ENCODE measurements at places on chromosomes 1 and 21. TPM values are rescaled to one million over a fixed set of nuclear protein-coding genes. Genes with fewer than 3 reads are reported as not detected.
A peak's percentile ranks its signal among the peaks of the same experiment; 100 is the strongest.

- no peak for DNase-seq
Measured at GRCh38 chr1:211641942-211642341, 33.5 kb downstream of the NEK2 start.

DNA sequence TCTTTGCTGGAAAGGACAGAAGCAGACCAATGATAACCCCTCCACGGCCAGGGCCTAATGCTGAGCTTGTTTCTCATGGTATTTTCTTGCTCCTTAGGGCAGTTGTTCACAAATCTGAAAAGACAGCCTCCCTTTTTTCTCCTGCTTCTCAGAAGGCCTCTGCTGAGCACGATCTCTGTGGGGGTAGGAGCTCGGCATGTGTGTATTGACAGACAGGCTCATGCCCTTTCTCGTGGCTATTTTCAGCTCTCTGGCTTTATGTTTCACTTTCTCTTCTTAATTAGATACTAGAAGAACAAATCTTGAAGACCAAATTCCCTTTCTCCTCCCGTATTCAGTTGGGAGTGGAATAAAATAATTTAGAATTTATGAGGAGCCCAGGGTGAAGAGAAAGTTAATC, 768 bp upstream of the RIIAD1 start:
- DNase-seq, result peak; percentile 48

- DNase-seq, result no peak
Measured at GRCh38 chr21:36247316-36248010, 72.5 kb upstream of the MORC3 start.

DNA sequence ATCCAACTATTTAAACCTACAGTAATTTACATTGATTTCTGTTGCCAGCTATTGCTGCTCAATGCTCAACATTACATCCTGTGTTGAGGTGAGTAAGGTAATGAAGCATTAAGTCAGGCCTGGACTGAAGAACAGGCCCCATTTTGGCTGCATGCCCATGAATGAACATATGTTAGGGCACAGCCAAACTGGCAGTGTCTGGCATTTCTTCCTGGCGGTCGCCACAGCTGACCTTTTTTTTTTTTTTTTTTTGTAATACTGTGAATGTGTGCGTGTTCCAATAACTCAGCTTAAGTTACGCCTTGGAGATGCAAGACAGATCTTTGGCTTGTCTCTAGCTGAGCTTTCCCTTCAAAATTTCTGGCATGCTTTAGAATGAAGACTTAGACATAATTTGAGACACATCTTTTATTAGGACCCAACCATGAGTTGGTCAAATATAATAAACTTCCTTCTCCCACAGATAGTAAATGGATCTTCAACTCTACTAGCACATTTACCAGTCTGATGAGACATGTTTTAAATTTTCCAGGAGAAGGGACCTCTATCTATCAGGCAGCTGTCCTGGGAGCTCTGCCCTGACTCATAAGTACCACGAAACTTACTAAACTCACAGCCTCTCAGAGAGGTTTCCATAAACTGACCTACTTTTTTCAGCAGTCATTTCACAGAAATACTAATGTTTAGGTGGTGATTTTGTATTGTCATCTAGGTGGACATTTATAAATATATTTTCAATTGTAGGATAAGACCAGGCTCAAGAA, 341.1 kb upstream of the RUNX1 start:
- no peak for DNase-seq

DNA sequence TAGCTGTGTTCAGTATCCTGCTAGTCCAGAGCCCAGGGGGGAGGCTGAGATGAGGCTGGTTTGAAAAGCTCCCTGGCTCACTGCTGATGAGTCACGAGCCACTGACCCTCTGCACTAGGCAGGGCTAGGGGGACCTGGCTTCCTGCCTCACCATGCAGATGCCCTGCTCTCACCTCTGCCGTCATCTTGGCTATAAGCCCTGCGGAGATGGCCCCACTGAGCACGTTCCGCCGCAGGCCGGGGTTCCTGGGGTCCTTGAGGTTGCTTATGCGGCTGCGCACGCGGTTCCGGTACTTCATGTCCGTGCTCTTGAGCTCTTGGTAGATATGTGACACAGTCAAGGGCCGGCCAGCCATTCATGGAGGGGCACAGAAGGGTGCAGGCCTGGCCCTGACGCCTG, 24.1 kb upstream of the ZNF436 start:
- DNase-seq, result peak; percentile 79

DNA sequence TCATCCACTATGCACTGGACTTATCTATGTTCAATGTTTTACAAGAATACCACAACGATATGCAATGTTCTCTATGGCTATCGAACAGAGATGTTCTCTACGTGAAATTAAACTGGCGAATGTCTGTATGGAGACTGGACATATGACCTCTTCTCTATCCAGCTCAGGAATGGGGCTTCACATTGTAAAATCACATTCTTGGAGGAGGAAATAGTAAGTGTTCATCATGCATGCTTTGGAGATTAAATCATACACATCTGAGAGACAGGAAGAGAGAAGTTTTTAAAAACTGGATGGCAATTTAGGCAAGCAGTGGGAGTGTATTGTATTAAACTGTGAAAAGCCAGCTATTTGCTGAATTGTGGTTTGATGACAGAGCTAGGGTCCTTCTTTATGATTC, 47.9 kb upstream of the RGL1 start:
- no peak for DNase-seq

DNA sequence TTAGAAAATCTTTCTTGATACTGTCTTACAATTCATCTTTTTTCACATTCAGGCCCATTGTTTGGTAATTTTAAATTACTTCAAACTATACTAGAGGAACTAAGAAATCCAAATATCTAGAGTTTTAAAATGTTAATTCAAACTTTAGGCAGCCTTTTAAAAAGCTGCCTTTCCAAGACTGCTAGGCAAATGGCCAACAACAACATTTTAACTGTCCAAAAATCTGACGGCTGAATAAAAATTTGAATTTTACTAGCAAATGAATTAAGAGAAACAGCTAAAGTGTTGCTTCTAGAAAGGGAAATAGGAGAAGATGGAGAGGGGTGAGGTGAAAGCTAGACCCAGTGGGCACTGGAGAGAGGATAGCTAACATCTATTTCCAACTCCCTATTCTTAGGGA, 17.2 kb downstream of the DPYD start:
- no peak for DNase-seq

- no peak for DNase-seq
Measured at GRCh38 chr1:214967865-214968575, 114.5 kb upstream of the KCNK2 start.

DNA sequence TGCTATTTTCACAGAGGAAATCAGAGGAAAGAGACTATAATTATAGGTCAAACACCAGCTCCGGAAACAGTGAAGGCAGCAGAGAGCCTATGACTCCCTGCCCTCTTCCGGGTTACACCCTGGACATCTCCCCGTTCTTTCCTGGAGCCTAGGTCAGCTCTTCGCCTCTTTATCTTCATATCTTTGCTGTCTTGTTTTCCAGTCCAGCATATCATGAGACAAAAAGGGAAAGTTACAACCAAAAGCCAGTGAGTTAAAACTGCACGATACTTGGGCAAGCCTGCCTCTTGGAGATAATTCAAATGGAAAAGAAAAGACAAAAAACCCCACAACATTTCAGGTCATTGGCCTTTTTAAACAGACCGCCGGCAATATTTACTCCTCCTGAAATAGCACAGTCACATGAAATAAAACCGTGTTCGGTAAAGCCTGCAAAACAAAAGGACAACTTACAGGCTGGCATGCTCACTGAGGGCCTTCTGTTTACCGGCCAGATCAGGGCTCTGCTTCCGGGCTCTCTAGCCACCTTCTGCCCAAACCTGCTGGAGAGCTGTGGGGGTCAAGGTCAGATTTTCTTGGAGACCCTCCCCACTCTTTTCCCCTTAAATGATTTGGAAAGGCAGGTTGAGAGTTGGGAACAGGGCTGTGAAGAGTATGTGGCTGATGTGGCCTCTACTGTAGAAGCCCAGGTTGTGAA, 42.8 kb upstream of the PPP2R5A start:
- DNase-seq, result no peak

GRCh38 chr21:41707231-41707959, 59.5 kb downstream of the RIPK4 start:
- DNase-seq, result no peak

GRCh38 chr1:30742300-30742962, 15.1 kb downstream of the LAPTM5 start:
- no peak for DNase-seq

- DNase-seq, result no peak
Measured at GRCh38 chr1:109369167-109369746, 28.5 kb downstream of the SORT1 start.

- DNase-seq, result no peak
Measured at GRCh38 chr1:178581351-178582303, 68.7 kb downstream of the TEX35 start.

DNA sequence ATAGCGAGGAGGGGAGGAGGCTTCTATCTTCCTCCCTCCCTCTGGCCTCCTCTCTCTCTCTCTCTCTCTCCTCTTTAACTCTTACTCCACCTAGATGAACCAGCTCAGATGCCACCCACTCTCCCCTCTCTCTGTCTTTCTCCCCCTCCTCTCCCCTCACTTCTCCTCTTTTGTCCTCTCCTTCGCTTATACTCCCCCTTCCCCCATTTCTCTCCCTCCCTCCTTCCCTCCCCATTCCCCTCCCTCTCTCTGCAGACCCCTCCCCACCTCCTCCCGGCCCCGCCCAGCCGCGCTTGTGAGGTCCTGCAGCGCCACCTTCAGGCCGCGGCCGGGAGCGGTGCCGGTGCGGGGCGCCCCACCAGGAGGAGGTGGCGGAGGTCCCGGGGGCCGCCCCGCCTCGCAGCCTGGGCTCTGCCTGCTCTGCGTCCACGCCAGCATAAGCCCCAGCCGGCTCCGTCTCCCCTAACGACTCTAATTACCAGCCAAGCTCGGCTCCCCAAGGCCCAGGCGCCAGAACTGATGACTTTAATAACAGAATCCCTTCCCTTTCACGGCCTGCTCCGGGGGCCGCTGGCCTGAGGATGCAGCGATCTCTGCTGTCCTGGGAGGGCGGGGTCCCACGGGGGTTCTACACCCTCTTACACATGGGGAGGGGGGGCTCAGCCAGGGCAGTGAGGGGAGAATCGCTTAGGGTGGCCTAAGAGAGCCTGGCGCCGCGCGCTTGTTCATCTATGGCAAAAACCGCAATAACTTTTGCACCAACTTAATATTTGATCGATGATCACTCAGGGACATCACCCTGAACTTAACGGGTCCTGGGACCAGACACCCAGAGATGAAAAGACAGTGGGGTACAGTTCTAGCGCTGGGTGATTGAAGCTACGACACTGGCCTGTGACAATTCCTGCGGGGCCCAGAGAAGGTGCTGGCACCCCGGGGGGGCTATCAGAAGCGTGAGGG, 637.3 kb downstream of the MATN1 start:
- DNase-seq, result peak; percentile 80

- peak; percentile 11 for DNase-seq
Measured at GRCh38 chr1:7519181-7519860, 251.8 kb upstream of the VAMP3 start.

GRCh38 chr1:233010146-233010545, 59.7 kb downstream of the NTPCR start:
- DNase-seq, result no peak

GRCh38 chr1:85225624-85226380, 25.0 kb upstream of the SYDE2 start:
- DNase-seq, result no peak

- no peak for DNase-seq
Measured at GRCh38 chr21:27244352-27244751, 277.5 kb upstream of the ADAMTS5 start.

- no peak for DNase-seq
Measured at GRCh38 chr1:17516303-17517214, 22.9 kb upstream of the ARHGEF10L start.

DNA sequence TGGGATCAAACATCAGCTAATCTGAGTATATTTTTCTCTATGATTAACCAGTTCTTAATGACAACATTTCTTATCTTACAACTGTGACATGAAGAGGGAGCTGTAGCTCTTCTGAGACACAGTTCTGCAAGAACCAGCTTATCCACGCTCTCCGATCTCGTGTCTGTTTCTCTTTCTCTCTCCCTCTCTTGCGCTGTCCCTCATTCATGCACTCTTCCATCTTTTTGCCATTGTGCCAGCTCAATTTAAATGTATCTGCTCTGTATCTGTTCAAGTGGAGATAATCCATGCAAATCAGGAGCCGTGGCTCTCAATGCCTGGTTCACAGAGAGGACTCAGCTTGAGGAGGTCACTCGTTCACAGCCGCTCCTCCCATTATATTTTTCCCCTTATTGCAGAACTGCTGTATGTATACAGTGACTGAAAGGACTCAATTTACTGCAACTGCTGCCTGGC, 494.7 kb upstream of the ADGRL2 start:
- peak; percentile 25 for DNase-seq

GRCh38 chr1:202073206-202073605, 49.5 kb upstream of the GPR37L1 start:
- no peak for DNase-seq

GRCh38 chr21:15128267-15128666, 63.5 kb upstream of the NRIP1 start:
- DNase-seq, result no peak

- no peak for DNase-seq
Measured at GRCh38 chr1:23984417-23985186, 4.5 kb upstream of the SRSF10 start.

GRCh38 chr1:64601207-64601606, 131.3 kb downstream of the CACHD1 start:
- no peak for DNase-seq

GRCh38 chr1:48227165-48228013, 4.9 kb downstream of the SLC5A9 start:
- no peak for DNase-seq

GRCh38 chr1:31407029-31407626, 5.9 kb upstream of the SERINC2 start:
- DNase-seq, result no peak

DNA sequence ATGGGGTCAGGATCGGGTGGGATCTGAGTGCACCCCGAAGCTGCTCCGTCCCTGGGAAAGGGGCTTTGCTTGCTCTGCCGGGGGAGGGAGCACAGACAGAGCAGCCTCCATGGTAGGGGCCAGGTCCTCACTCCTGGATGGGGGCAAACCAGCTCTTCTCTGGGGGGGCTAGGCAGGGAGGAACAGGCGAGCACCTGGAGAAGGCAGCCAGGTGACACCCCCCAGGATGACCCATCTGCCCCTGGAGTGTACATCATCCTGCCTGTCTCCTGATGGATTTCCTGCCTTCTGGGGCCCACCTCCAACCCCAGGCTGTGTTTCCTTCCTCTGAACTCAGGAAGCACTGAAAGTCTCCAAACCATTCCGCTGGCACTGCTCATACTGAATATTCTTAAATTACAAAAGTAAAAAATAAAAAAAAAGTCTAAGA, 248.0 kb downstream of the RHOU start:
- no peak for DNase-seq

- no peak for DNase-seq
Measured at GRCh38 chr1:242245255-242245654, 246.4 kb upstream of the MAP1LC3C start.

- no peak for DNase-seq
Measured at GRCh38 chr1:200659269-200659668, 10.4 kb downstream of the DDX59 start.

GRCh38 chr1:206551296-206551985, 44.1 kb downstream of the RASSF5 start:
- DNase-seq, result no peak

Gene LAMB3
- 5.3 TPM for polyA plus RNA-seq

Gene SOX13
- 8.2 TPM for polyA plus RNA-seq

Gene RYR2
- polyA plus RNA-seq, result 77.7 TPM

Gene KLHDC9
- polyA plus RNA-seq, result 3.2 TPM

Gene PUM1
- 33.6 TPM for polyA plus RNA-seq

Gene CHIA
- polyA plus RNA-seq, result 0.10 TPM

Gene CFH
- 19.1 TPM for polyA plus RNA-seq

Gene AQP10
- polyA plus RNA-seq, result 0.15 TPM

Gene PLXNA2
- 9.2 TPM for polyA plus RNA-seq

Gene SRGAP2
- polyA plus RNA-seq, result 8.8 TPM

Gene TSPEAR
- 0.01 TPM for polyA plus RNA-seq

Gene EXO1
- polyA plus RNA-seq, result 0.07 TPM

Gene SUSD4
- 0.40 TPM for polyA plus RNA-seq

Gene LDLRAD1
- polyA plus RNA-seq, result not detected

Gene FCGR3A
- 9.9 TPM for polyA plus RNA-seq

Gene PCSK9
- 0.04 TPM for polyA plus RNA-seq
